HepG2 (cell line): ENCODE measurements at places on chromosomes 1 and 21.

DNA sequence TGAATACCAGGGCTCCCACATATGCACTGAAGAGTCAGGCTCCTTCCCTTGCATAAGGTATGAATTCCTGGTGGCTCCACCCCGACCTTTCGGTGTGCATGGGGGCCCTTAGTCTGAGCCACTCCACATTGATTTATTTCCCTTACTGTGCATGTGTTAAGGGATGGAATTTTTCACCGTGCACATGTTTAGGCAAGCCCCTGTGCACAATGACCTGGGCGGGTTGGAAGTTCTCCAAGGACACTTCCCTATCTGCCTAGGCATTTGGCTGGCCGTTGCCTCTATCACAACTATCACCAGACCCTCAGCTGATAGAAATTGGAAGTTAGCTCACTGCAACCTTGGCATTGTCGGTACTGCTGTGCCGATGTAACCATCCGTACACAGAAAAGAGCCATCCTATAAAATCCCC lies 9.7 kb downstream of the S100A6 start:
- DNase-seq: peak; percentile 42

DNA sequence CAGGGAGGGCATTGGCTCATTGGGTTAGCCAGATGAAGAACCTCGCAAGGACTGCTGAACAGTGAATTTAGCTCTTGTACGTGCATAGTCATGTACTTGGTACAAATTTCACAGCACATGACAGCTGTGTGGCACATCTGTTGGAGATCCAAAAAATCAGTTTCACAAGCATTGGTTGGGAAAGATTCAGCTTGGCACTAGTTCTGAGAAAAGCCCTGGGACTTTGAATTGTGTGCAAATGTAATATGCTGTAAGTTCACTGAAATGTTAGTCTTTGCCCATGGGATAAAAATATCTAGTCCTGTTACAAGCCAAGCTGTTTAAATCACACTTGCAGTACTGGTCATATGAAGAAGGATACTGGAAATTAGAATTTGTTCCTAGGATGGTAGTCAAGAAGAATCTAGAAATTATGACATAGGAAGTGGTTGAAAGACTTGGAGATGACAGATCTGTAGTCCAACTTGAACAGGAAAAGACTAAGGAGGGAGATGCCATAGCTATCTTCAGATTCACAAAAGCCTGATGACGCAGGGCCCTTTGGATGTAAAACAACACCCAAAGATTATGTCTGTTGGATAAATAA lies 19.2 kb downstream of the LAMC2 start:
- DNase-seq: no peak

DNA sequence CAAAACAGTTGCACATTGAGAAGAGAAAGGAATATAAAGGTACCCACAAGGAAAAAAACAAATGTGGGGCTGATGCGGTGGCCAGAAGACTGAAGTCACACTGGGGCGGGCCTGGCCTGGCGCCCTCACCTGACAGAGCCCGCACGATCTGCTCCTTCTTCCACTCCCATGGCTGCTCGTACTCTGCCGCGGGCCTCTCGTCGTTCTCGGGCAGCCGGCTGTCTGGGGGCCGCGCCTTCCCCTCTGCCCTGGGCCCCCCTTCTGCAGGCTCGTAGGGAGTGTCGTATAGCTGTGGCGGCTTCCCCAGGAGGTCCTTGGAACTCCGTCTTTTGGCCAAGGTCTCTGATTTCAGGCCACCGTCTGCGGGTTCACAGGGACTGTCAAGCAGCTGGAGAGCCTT lies 13.1 kb upstream of the TDRD10 start:
- DNase-seq: no peak

DNA sequence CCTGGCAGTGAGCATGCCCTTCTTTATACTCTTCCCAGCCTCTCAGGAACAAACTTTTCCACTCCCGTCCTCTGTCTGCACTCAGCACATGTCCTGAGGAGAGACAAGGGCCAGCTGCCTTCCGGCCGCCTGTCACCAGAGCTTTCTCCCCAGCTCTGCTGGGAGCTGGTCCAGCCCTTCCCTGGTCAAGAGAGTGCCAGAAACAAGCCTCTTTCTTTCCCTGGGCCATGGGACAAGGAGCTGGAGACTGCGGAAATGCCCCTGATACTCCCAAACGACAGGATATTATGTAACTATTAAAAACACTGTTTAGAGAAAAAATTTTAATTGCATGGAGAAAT lies 10.4 kb downstream of the LAMB3 start:
- DNase-seq: no peak

- no peak for DNase-seq
Observed at GRCh38 chr1:241357366-241358340, 648 bp upstream of the RGS7 start.

DNA sequence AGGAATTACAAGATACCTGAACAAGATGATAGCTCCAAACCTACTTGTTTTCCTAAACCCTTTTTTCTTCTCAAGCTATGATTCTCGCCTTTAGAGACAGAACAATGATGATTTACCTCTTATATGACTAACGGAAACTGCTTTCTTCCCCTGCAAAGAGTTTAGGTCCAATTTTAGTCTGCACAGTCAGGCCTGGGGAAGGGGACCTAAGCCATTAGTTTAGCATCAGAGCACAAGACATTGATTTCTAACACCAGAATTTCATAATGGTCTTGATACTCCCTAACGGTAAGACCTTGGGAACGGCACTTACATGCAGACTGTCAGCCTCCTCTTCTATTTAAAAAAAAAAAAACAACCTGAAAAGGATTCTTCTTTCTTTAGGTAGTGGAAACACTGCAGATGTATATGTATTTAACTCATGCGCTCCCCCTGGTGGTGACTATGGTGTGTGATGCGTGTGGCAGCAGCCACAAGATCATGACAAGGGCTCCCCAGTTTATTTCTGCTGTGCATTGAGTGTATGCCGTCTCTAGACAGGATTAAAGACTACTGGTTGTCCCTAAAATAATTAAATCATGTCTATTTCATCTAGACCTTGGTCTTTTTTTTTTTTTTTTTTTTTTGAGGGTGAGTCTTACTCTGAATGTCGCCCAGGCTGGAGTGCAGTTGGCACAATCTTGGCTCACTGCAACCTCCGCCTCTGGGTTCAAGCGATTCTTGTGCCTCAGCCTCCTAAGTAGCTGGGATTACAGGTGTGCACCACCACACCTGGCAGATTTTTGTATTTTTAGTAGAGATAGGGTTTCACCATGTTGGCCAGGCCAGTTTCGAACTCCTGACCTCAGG lies 37.3 kb upstream of the TMEM222 start:
- peak; percentile 66 for DNase-seq
